Kidney (tissue), 22 donors: ENCODE measurements at places on chromosomes 12 and 14. TPM values are rescaled to one million over a fixed set of nuclear protein-coding genes. Genes with fewer than 3 reads are reported as not detected.

Gene COL2A1
- not detected for total RNA-seq

- H3K4me1 ChIP-seq, result no peaks in the 10 kb centered on the region
- no peak overlapping the region for H3K27ac ChIP-seq
- no peak for DNase-seq
- no peaks in the 10 kb centered on the region for H3K27me3 ChIP-seq
- no peak overlapping the region for H3K4me3 ChIP-seq
Measured at GRCh38 chr14:29955087-29955486, 27.4 kb upstream of the PRKD1 start.

DNA sequence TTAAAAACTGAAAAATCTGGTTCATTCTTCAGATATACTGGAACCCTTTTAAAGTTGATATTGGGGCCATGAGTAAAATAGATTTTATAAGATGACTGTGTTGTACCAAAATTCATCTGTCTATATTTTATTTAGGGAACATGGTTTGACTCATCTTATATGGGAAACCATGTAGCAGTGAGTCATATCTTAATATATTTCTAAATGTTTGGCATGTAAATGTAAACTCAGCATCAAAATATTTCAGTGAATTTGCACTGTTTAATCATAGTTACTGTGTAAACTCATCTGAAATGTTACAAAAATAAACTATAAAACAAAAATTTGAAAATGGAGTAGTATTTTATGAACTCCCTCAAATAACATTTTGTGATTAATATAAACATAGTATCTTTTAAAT is 14.2 kb downstream of the PTGER2 start:
- no peaks in the 10 kb centered on the region for H3K36me3 ChIP-seq
- H3K27ac ChIP-seq, result no peak overlapping the region
- DNase-seq, result no peak
- H3K4me1 ChIP-seq, result no peaks in the 10 kb centered on the region

- peak; percentile 8 for DNase-seq
- H3K27me3 ChIP-seq, result no peaks in the 10 kb centered on the region
- no peak overlapping the region for H3K4me3 ChIP-seq
- peaks cover 4% of the 10 kb centered on the region for H3K4me1 ChIP-seq
Measured at GRCh38 chr12:100170313-100170858, 27.7 kb upstream of the BLTP3B start.

DNA sequence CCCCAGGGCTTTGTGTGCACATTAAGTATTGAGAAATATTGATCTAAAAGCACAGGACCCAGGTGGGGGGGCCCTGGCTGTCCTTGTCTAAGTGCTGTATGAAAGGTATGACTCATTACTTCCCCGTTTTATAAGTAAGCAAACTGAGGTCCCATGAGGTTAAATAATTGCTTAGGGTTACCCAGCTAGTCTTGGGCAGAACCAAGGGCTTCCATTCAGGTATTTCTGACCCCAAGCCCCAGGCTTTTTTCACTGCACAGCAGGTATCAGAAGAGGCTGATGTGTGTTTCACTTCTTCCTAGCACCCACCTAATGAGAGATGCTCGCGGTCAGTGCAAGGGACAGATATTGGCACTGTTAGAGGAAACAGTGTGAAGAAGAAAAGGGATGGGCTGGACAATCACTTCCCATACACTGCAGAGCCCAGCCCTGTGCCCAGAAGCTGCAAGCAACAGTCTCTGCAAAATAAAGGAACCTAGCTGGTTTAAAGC is 4.7 kb upstream of the TC2N start:
- no peaks in the 10 kb centered on the region for H3K27me3 ChIP-seq
- H3K4me3 ChIP-seq, result no peak overlapping the region
- H3K27ac ChIP-seq, result no peak overlapping the region
- H3K4me1 ChIP-seq, result no peaks in the 10 kb centered on the region

DNA sequence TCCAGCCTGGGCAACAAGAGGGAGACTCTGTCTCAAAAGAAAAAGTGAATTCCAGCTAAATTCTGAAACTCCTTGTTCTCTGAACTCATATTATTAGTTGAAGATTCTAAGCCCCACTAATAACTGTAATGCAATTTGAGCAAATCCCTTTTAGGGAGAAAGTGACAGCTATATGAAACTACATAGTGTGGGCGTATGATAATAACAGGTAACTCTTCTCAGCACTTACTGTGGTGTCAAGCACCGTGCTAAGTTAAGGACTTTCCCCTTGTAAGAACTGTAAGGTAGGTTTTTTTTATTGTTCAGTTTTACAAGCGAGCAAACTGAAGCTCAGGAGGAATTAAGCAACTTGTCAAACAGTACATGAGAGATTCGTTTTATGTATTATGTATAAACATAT is 5.4 kb downstream of the ANKRD13A start:
- H3K36me3 ChIP-seq, result no peaks in the 10 kb centered on the region
- no peak for DNase-seq
- H3K4me3 ChIP-seq, result no peak overlapping the region

- H3K36me3 ChIP-seq, result no peaks in the 10 kb centered on the region
- DNase-seq, result no peak
- no peaks in the 10 kb centered on the region for H3K4me1 ChIP-seq
- H3K27me3 ChIP-seq, result no peaks in the 10 kb centered on the region
- H3K4me3 ChIP-seq, result no peak overlapping the region
Measured at GRCh38 chr12:75944097-75944904, 87.3 kb downstream of the PHLDA1 start.
